Lower leg skin (tissue), 4 donors: ENCODE measurements at places on chromosomes 7 and 10. TPM values are rescaled to one million over a fixed set of nuclear protein-coding genes. Genes with fewer than 3 reads are reported as not detected.

- no peak for DNase-seq
Observed at GRCh38 chr10:29611781-29612381, 22.9 kb downstream of the SVIL start.

- no peak for DNase-seq
Observed at GRCh38 chr10:18202680-18203460, 62.6 kb downstream of the CACNB2 start.

DNA sequence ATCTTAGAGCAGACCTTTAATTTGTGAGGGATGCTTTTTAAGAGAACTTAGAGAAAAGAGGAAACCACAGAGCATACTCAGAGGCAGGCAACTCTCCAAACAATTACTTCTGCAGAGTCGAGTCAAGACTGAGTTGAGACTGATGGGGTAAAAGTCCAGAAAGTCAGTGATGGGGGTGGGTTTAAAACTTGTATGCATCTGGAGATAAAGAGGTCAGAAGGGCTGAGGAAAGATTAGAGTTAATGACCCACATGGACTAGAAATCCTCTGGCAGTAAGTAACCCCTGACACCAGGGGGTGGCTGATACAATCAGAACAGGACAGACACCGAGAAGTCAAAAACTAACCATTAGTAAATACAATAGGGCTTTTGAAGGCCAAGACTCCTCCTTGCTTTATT lies 42.4 kb upstream of the SEPTIN7 start:
- DNase-seq: no peak

DNA sequence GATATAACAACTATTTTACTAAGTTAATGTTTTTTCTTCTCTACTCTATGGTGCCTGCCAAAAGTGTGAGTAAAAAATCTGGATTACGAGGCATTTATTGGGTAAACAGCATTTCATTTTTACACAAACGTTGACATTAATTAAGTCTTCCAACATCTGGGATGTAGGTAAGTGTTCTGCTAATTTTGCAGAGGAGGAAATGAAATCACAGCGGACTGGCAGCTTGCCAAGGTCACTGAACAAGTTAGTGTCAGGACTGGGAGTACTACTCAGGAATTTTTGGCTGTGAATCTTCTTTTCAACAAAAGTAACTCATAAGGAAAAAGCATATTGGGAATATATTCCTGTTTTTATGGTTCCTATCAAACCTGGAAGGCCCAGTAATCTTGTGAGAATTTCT lies 612.1 kb upstream of the FZD8 start:
- peak; percentile 48 for DNase-seq

- no peak for DNase-seq
Observed at GRCh38 chr7:157612664-157613561, 276.1 kb downstream of the DNAJB6 start.

GRCh38 chr7:144527051-144527471 lies 123.6 kb upstream of the NOBOX start:
- DNase-seq: no peak

DNA sequence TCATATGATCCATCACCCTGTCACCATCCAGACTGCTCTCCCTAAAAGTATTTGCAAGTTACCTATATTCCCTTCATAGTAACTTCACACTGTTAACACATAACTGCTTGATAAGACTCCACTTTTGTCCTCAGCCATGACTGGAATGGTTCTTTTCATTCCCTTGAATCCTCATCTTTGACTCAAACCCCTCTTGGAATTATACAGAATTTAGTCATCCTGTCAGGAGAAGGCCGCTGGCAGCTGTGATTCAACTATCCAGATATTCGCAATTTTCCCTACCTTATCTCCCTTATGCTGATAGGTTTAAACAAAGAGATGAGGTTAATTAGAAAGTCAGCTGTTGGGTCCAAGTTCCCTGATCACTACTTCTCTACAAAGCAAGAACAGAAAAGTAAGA lies 143.0 kb upstream of the HPS1 start:
- no peak for DNase-seq

GRCh38 chr7:31492086-31492485 lies 21.8 kb upstream of the ITPRID1 start:
- no peak for DNase-seq

- no peak for DNase-seq
Observed at GRCh38 chr7:132789281-132789680, 213.0 kb upstream of the PLXNA4 start.

DNA sequence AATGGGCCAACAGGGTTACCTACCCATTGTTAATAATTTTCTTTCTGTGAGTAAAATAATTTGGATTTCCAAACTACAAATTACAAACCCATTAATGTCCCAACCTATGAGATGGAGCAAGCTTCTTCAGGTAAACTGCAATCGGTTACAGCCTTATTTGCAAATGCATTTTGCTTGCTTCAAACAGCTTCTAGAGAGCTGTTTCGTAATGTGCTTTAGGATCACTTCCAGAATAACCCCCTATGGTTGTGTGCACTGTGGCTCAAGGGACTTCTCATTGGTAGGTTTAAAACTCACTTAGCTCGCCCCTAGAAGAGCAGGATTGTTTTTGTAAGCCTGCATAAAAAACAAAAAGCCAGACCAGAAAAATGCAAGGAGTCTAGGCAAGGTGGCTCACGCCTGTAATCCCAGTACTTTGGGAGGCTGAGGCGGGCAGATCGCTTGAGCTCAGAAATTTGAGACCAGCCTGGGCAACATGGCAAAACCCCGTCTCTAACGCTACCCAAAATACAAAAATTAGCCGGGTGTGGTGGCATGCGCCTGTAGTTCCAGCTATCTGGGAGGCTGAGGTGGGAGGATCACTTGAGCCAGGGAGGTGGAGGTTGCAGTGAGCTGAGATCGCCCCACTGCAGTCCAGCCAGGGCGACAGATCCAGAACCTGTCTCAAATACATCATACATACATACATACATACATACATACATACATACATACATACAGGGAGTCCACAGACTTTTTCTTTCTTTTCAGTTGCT lies 3.3 kb upstream of the MAP3K8 start:
- DNase-seq: no peak

- no peak for DNase-seq
Observed at GRCh38 chr7:2873686-2874551, 29.8 kb upstream of the GNA12 start.

GRCh38 chr7:151181011-151181431 lies 6.0 kb downstream of the ASB10 start:
- no peak for DNase-seq

DNA sequence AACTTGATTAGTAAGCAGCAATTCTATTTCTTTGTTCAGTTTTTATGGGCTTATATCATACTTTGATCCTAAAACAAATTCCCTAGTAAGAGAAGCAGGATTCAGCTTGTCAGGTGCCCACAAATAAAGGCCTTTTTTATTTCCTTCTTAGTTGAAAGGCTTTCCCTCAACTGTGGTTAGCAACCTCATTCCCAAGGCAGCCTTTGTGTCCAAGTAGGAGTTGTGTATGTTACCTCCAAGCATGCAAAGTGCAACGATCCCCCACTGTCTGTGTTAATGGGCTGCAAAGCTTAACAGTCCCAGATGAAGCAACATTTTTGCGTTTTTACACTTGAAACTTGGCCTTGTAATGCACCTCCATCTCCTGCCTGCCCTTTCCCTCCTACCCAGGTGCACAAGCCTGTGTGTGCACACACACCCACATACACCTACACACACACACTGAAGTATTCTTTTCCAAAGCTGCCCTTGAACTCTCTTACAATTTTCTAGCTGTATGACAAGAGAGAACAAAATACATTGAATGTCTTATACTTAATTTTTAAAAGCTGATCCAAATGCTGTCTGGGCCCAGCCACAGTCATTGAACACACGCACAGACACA lies 278.2 kb downstream of the SNX13 start:
- DNase-seq: no peak

DNA sequence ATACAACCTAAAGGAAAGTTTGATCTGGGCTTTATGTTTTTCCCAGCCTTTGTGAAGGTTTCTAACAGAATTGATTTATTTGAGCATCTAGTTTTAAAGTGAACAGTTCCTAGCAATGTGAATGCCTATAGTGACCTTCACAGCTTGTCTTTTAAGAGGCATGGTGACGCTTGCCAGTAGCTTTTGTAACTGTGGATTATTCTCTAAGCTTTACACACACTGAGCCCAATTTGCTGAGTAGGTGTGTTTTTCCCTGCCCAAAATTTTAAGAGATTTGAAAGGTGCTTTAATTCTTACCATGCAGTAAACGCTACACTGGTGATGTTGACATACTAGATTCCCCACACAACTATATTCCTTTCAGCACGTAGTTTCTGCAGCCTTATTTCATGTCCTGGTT lies 420.2 kb upstream of the AKR1E2 start:
- DNase-seq: no peak

GRCh38 chr10:99995269-99995668 lies 14.5 kb downstream of the DNMBP start:
- no peak for DNase-seq

Gene CYP2W1
- total RNA-seq: 20.4 TPM

Gene ANKRD30A
- total RNA-seq: not detected

Gene AKR1D1
- not detected for total RNA-seq

Gene SYT15B
- total RNA-seq: 2.4 TPM
